ENCODE measurements at places on chromosomes 3 and 15.
A peak's percentile ranks its signal among the peaks of the same experiment; 100 is the strongest.

DNA sequence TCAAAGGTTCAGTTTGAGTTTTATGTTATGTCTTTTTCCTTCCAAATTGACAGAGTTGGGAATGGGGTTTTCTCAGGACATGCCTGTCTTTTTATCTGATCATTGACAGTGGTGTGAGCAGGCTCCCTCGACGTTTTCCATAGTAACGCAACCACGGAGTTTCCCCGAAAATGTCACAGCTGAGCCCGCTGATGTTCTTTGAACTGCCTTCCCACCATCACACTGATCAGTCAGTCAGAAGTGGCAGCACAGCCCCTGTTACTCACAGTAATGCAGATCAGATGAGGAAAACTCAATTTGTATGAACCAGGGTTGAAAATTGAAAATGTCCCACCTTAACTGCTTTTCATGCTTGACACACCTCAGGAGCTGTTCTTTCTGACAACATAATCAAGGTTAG lies 210.4 kb downstream of the NECTIN3 start:
- DNase-seq: no peak

GRCh38 chr3:39982665-39983357 lies 173.4 kb downstream of the MYRIP start:
- no peak for DNase-seq

DNA sequence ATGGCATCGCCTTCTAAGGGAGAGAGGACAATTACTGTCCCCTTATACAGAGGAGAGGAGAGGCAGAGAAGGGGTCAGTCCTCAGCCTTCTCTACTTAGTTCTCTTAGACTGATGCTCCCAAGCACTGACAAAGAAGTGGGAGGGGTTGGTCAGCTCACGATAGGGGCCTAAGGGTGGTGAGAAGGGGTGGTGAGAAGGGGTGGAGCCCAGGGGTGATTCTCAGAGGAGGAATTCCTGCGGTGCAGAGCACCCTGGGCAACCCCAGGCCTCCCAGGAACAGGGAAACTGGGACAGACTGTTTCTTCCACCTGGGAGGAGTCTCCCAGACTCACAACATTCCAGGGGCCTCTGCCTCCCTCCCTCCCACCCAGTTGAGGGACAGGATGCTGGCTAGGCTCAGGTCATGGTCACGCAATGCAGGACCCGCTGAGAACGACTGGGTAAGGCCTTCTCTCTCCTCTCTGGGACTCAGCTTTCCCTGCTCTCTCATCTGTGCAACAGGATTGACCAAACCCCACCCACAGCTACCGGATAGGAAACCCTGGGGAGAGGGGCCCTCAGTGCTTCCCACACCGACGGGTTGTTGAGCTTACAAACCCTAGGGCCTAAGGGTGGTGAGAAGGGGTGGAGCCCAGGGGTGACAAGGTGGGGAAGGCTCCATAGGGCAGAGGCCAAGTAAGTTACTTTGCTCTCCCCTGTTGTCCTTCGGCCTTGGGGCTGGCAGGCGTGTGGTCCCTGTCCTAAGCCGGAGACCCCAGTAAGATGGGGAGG lies 1.5 kb downstream of the TPRA1 start:
- DNase-seq: no peak

DNA sequence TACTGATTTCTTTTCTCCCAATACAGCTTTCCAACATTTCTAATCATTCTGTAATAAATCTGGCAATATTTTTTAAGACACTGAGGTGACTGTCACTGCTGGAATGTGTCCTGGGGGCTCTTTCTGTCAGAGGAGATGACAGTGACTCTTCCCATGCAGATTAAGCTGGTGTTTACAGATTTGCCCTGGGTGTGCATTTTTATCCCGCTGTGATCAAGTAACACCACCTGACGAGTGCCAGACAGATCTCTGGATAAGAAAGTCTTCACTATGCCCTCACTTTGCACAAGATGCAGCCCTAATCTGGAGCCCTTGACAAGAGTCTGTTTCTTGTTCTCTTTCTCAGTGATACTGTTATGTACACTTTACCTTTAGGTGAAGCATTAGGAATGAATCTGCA lies 477.7 kb downstream of the ZIC1 start:
- DNase-seq: peak; percentile 5

DNA sequence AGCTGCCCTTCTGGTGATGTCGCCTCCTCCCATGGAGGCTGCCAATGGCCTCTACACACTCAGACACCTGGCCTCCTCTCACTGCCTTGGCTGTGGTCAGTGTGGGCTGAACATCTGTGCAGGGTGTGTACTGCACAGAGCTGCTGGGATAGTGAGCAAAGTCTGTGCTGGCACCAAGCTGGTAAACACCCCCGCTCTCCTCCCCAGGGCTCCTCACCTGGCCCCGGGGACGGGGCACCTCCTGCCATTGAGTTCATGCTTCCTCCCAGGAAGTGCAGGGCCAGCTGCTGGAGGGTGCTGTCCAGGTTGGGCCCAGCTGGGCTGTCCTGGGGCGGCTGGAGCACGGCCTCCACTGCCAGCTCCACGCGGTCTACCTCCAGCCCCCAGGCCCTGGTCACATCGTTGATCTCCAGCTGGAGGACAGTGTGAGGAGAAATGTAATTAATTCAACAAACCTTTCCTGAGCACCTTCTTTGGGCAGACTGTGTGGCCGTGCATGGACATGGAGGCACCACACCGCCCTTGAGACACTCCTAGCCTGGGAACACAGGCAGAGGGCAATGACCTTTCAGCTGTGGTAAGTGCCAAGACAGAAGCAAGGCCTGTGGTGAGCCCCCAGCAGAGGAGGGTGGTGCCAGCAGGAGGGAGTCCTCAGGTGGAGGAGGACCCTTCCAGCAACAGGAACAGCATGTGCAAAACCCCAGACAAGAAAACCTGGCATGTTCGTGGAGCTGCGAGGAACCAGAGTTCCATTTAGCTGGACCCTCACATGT lies 6.8 kb downstream of the STOML1 start:
- no peak for DNase-seq

- no peak for DNase-seq
Observed at GRCh38 chr3:190616637-190617036, 102.8 kb downstream of the IL1RAP start.

- peak; percentile 84 for DNase-seq
Observed at GRCh38 chr3:114892131-114892879, 254.8 kb downstream of the ZBTB20 start.

GRCh38 chr3:182212479-182213076 lies 500.9 kb downstream of the SOX2 start:
- no peak for DNase-seq

DNA sequence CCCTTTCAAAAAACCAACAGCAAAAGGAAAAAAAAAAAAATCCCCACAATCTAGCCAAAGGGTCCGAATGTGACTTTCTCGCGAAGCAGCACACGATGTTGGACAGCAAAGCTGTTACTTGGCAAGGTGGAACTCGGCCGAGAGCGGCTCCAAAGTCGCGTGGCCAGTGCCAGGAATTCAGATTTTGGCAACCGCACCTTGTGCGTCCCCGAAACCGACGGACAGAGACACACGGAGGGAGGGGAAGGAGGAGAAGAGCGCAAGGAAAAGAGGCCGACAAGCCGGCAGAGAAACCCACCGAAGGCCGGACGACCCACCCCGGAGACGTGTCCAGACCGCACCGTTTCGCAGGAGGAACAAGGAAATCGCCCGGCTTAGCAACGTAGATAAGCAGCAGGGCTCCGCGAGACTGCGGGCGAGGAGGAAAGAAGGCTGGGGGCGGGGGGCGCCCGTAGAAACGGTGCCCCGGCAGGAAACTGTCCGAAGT lies 517.3 kb downstream of the MECOM start:
- peak; percentile 34 for DNase-seq

- no peak for DNase-seq
Observed at GRCh38 chr3:94704467-94704866, 641.6 kb downstream of the NSUN3 start.

- no peak for DNase-seq
Observed at GRCh38 chr3:149449182-149449581, 25.3 kb upstream of the TM4SF4 start.
